H9 (cell line): ENCODE measurements at places on chromosomes 1 and 21.

GRCh38 chr1:236289492-236290131 lies 7.9 kb upstream of the ERO1B start:
- DNase-seq: no peak

GRCh38 chr21:33244082-33244778 lies 14.5 kb downstream of the IFNAR2 start:
- DNase-seq: no peak

DNA sequence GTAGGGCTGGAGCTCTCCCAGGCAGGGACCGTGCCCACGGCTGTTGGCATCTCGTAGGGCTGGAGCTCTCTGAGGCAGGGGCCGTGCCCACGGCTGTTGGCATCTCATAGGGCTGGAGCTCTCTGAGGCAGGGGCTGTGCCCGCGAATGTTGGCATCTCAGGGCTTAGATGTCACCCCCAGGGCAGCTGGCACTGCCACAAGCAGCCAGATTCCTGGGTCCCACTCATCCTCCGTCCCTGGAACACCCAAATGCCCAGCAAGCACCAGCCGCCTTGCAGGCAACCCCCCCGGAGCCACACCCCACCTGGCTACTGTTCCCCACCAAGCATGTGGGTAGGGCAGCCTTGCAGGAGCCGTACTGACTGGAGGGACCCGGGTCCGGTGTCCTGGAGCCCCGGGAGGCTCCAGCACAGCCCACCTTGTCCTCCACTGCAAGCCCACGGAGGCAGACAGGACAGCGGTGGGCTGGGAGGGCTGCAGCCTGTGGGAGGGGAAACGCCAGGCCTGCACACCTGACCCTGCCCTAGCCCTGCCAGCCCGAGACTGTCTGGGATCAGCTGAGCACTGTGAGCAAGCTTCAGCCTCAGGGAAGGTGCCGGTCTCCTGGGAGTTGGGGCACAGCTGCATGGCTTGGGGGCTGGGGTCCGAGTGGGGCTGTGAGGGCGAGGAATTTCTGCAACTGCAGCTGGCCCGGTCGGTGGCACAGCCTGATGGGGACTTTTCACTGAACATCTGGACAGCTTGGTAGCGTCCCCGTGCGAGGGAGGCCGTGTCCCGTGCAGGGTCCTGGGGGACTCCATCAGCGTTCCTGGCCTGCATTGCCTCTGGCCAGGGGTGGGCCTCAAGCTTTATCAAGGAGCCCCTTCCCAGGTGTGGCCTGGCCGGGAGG lies 53.6 kb downstream of the COL18A1 start:
- no peak for DNase-seq

- no peak for DNase-seq
Observed at GRCh38 chr1:34190692-34191091, 14.0 kb downstream of the C1orf94 start.

- DNase-seq: no peak
Observed at GRCh38 chr1:223844787-223845036, 1.0 kb downstream of the TP53BP2 start.

DNA sequence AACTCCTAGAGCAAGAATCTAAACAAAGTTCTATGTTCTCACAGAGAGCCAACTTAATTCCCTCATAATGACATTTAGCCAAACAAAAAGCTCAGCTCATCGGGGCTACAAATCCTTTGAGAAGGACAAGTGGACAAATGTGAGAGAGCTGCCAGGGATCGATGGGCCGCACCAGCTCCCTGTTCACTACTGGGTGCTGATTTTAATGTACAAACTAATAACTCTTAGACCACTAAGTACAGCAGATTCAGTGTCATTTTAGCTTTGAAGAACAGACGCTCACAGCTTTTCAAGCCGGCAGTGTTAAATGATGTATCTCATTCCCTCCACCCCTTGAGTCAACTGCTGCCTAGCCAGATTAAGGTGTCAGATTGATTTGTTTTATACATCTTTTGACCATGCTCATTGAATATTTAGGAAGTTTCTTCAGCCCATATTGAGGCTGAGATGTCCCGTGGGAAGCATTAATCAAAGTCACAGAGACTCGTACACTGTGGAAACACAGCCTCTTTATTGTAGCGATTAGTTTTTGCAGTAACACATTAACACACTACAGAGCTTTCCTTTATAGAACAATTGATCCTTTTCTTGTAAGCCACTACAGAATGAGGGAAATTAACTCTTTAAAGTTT lies 21.1 kb downstream of the PROX1 start:
- DNase-seq: no peak

GRCh38 chr1:227774821-227775661 lies 39.8 kb downstream of the SNAP47 start:
- no peak for DNase-seq

DNA sequence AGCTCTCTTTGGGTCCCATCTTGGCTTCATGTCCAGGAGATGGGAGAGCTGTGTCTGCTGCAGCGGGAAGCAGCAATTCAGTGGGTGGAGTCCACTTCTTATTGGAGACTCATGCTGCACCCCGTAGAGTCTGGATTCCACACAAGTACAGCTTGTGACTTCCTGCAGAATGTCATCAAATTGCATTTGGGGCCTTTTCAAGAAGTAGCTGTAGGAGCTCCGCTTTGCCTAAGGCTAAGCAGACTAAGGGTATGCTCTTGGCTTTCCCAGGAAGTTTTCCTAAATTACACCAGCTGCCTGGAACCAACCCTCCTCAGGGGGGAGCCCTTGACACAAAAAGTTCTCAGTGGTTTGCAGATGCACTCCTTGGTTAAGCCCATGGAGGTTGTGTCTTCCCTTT lies 5.7 kb upstream of the MOB3C start:
- peak; percentile 56 for DNase-seq

GRCh38 chr1:34970829-34971228 lies 14.3 kb downstream of the TMEM35B start:
- DNase-seq: peak; percentile 67

GRCh38 chr1:210252621-210253051 lies 20.0 kb downstream of the SERTAD4 start:
- peak; percentile 94 for DNase-seq

GRCh38 chr1:27981145-27981544 lies 21.4 kb downstream of the XKR8 start:
- no peak for DNase-seq

DNA sequence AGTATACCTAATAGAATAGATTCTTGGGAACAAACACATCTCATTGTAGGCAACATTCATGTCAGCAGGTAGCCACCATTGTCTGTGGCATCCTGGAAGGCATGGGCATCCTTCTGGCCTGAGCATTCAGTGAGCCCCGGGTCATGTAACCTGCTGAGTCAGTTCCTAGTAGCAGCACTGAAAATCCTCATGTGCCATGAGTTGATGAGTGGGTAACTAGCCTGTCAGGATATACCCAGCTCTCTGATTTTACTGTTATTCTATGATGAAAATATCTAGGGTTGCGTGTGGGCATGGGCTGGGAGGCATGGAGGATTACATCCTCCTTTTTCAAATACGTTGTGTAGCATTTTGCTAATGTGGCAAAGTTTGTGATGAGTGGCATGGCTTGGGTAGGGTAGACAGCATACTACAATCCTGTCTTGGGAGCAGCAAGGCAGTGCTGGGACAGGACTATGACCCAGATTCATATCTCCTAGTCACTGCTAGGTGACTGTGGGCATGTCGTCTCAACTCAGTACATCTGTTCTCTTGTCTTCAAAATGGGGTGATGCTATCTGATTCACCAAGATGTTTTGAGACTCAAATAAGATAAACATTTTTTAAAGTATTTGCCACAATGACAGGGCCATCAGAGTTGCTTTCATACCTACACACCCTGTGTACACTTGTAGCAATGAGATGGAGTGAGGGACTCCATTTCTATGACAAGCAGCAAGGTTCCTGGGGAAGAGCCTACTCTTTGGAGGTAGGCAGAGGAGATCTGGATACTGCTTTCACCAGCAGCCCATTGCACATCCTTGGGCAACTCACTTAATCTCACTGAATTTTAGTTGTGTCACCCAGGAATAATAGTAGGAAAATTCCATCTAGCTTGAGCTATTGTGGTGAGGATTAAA lies 62.5 kb downstream of the CD58 start:
- no peak for DNase-seq

- DNase-seq: peak; percentile 49
Observed at GRCh38 chr1:62175568-62176179, 19.0 kb upstream of the L1TD1 start.

- no peak for DNase-seq
Observed at GRCh38 chr21:19256934-19257660, 853.5 kb upstream of the TMPRSS15 start.

DNA sequence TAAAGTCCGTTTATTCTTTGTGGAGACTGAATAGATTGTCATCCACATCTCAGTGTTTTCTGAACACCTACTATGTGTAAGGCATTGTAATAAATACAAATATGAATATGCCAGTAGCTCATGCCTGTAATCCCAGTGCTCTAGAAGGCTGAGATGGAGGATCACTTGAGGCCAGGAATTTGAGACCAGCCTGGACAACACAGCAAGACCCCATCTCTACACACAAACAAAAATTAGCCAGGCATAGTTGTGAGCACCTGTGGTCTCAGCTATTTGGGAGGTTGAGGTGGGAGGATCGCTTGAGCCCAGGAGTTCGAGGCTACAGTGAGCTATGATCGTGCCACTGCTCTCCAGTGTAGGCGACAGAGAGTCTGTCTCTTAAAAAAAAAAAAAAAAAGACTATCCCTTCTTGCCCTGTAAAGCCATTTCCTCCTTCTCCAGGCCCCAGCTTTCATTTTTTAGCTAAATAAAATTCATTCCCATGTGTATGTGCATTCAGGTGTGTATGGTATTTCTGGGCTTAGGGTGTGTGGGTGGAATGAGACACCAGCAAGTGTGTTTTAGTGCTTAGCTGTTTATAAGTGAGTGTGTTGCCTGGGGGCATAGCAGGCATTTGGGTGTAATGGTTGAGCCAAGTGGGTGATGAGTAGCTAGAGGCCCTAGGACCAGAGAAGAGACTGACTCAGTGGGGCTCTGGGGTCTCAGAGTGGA lies 7.8 kb downstream of the CELSR2 start:
- no peak for DNase-seq

DNA sequence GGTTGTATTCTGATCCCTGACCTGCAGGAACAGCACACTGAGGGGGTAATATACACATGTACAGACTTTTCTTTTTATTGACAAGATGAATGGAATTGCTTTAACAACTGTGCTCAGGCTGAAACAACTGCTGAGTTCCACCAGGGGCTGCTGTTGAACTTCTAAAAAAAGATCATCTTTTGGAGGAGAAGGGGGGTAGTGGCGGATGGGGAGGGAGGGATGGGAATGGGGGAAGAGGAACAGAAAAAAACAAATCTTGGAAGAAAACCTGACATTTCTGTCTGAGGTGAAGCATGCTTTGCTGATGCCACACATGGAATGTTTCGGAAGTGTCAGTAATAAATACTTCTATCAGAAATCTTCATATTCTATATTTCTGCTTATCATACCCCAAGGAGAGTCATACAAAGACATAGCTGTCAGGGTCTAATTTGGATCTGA lies 75.0 kb downstream of the RWDD3 start:
- peak; percentile 43 for DNase-seq

DNA sequence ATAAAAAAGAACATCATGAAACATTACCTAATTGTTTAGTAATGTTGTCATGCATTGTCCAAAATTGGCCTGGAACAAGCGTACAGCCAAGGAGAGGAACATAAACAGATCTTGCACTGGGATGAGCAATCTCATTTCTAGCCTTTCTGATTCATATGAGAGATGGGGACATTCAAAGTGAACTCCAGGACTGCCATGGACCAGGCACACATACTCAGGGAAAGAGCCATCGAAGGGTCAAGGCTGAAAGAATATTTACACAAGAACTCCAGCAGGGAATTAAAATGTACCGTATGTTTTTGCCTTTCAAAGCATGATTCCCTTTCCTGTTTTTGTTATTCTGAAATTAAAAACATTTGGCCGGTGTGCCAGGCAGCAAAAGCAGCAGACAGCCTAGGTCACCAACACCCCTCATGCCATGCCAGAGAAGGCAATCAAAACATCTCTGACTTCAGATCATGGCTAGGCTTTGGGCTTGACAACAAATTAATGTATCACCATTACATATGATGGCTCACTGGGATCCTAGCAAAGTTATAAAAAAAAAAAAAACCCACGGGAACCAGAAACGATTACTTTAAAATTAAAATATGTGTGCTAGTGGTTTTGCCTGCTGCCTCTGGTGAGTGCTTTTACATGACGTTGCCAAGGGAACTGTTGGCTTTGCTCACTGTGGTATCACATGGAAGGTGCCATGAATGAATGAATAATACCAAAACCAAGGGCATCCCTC lies 159.8 kb downstream of the TGFBR3 start:
- DNase-seq: no peak

GRCh38 chr1:118275472-118276115 lies 90.6 kb upstream of the SPAG17 start:
- DNase-seq: no peak

DNA sequence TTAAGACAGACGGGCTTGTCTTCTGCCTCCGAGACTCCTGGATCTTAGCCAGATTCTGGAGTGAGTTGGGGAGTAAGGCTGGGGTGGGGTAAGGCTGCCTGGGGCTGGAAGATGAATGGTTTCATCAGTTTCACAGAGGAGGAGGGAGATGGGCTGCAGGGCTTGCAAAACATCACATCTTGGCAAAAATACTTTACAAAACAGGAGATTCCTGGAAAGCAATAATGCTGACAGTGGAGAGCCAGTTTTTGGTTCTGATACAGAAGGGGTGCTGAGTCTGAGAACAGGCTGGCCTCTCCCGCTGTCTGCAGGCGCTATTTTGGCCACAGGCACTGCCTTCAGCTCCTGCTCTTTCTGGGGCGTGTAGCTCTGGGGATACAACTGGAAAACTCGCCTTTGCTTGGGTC lies 83.4 kb upstream of the KCNE2 start:
- DNase-seq: no peak
